ENCODE measurements at places on chromosomes 6 and 20.
A peak's percentile ranks its signal among the peaks of the same experiment; 100 is the strongest.

- peak; percentile 35 for DNase-seq
These were observed 95.5 kb downstream of the PPP1R14C start for GRCh38 chr6:150238336-150238741.

GRCh38 chr20:4937407-4938319 lies 63.6 kb downstream of the SLC23A2 start:
- no peak for DNase-seq

DNA sequence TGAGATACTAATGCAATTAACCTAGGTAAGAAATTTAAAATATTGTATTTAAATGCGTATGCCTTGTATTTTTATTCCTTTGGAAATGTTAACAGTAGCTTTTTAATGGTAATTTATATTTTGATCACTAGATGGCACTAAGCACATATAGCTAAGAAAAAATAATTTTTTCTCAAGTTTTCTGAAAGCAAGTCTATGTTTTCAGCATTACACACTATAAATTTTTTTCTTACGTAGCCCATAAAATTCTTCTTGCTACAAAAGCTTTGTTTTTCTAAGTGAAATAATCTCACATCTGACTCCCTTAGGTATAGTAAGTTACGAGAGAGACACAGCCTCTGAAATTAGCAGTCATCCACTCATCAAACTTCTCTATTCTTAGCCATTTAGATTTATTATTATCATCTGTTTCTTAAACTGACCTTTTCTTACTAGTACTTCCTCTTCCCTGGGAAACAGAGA lies 35.7 kb downstream of the TSPYL4 start:
- no peak for DNase-seq

GRCh38 chr6:105121981-105122380 lies 57.8 kb downstream of the POPDC3 start:
- DNase-seq, result no peak

DNA sequence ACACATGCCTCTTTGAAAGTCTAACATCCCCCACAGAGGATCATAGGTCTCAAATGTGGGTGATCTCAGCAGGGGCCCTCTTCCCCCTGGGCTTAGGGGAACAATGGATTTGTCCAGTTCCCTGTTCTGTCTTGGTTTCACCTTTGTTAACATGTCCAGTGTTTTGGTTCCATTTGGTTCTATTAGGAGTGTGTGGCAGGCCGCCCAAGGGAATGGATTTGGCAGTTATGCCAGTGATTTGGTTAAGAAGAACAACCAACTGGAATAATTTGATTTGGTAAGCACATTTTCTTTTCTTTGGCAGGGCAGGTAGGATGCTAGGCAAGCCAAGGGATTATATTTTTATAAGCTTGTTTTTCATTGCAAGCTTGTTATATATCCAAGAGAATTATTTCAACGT lies 28.5 kb upstream of the ENPP1 start:
- no peak for DNase-seq

DNA sequence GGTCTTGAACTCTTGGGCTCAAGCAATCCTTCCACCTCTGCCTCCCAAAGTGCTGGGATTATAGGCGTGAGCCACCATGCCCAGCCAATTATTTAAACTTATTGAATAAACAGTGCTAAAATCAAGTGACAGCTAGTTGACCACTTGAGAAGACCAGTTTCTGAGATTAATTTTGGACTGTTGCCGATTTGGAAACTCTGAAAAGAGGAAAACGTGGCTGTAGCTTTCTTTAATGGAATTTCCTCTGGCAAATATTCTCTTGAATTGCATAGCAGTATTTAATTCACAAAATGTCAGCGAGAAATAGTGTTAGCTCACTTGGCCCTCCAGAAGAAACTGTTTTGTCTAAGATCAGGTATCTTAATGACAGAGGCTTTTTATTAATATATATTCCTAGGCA lies 754.5 kb downstream of the HDGFL1 start:
- no peak for DNase-seq

DNA sequence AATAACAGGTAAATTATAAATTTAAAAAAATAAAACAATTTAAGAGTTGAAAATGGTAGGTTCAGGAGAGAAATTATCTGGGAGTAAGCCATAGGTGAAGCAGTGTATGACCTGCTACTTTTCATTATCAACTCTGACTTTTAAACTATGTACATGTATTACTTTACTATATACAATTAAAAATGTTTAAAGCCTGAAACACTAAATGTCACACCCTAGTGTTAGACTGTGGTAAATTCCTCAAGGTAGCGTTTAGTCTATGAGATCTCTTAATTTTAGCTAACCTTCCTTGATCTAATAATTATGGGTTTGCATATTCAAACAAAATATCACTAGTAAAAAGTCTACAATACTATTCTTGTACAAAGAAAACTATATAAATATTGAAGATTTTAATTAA lies 22.3 kb upstream of the TBC1D32 start:
- no peak for DNase-seq

- no peak for DNase-seq
These were observed 135.0 kb upstream of the SLC35B3 start for GRCh38 chr6:8570256-8570920.

- DNase-seq, result no peak
These were observed 164.7 kb upstream of the RIMS1 start for GRCh38 chr6:71721642-71722041.

- DNase-seq, result no peak
These were observed 6.4 kb downstream of the CD2AP start for GRCh38 chr6:47483853-47484546.

- no peak for DNase-seq
These were observed 25.2 kb downstream of the MAP7 start for GRCh38 chr6:136524936-136525413.

DNA sequence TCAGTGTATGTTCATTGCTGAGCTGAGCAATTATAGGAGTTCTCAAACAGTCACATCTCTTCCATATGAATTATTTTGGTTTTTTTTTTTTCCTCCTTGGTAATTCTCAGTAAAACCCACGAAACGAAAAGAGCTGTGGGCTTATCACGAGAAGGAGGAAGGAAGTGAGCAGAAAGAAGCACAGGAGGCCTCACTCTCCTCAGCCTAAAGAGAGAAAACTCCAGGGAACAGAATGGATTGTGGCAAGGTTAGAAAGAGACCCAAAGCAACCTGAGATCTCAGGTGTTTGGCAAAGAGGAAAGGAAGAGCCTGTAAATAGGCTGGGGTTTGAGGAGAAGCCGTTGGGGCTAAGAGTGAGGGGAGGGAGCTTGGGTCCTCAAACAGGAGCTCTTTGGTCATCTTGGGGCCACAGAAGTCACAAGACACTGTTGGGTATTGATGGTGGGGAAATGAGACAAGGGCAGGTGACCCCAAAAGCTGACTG lies 67.8 kb upstream of the CITED2 start:
- no peak for DNase-seq

DNA sequence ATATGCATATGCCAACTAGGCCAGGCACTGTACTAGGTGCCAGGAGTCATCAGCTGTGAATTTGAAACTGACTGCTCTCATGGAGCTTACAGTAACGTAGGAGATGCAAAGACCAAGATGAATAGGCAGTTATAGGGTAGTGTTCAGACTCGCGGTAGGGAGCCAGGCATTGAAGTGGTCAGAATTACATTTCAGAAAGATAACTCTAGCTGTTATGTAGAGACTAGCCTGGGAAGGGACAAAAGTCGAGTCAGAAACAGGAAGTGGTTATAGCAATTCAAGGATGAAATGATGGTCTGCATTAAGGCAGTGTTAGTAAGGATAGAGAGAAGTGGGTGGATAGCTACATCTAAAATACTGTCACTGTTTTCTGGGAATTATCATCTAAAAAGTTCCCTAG lies 56.6 kb downstream of the PCMT1 start:
- DNase-seq, result no peak

GRCh38 chr6:89073840-89074239 lies 6.7 kb upstream of the PNRC1 start:
- DNase-seq, result no peak

DNA sequence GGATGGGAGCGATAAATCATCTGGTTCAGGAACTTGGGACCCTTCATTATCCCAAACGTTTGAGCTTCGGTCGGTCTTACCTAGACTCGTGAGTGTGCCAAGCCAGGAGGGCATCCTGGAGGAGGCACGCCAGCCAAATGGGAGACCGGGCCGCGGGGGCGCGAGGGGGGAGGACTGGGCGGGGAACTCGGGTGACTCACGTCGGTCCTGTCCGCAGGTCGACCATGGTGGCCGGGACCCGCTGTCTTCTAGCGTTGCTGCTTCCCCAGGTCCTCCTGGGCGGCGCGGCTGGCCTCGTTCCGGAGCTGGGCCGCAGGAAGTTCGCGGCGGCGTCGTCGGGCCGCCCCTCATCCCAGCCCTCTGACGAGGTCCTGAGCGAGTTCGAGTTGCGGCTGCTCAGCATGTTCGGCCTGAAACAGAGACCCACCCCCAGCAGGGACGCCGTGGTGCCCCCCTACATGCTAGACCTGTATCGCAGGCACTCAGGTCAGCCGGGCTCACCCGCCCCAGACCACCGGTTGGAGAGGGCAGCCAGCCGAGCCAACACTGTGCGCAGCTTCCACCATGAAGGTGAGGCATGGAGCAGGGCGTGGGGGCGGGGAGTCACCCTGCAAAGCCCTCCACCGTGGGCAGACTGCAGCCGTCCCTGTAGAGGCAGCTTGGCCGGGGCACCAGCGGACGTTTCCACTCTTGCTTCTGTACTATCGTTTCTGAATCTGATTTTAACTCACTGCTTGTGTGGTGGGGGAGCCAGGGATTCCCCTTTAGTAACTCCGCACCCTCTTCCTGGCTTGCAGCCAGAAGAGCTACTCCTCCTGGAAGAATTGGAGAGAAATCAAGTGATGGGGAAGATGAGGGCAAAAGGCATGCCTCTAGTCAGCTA lies 2.7 kb downstream of the BMP2 start:
- no peak for DNase-seq

GRCh38 chr6:84836366-84836765 lies 72.0 kb upstream of the TBX18 start:
- no peak for DNase-seq

DNA sequence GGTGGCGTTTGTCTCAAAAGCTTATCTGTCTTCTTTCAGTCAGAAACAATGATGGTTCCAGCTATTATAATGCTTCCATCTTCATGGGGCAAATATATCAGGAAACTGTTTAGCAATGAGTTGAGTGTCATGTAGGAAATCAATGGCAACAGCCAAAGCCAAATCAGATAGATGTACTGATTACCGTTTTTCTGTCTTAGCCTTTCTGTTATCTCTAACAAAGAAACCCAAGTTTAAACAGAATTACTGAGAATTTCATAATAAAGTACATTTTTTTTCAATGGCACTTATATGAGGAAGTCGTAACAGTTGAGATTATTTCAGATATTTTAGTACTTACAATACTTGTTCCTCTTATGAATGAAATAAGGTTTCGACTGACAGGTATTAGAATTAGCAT lies 1.2 kb downstream of the NOX3 start:
- no peak for DNase-seq

- DNase-seq, result no peak
These were observed 106.2 kb downstream of the DTD1 start for GRCh38 chr20:18694071-18694470.

GRCh38 chr6:90403489-90404381 lies 107.1 kb upstream of the BACH2 start:
- no peak for DNase-seq

DNA sequence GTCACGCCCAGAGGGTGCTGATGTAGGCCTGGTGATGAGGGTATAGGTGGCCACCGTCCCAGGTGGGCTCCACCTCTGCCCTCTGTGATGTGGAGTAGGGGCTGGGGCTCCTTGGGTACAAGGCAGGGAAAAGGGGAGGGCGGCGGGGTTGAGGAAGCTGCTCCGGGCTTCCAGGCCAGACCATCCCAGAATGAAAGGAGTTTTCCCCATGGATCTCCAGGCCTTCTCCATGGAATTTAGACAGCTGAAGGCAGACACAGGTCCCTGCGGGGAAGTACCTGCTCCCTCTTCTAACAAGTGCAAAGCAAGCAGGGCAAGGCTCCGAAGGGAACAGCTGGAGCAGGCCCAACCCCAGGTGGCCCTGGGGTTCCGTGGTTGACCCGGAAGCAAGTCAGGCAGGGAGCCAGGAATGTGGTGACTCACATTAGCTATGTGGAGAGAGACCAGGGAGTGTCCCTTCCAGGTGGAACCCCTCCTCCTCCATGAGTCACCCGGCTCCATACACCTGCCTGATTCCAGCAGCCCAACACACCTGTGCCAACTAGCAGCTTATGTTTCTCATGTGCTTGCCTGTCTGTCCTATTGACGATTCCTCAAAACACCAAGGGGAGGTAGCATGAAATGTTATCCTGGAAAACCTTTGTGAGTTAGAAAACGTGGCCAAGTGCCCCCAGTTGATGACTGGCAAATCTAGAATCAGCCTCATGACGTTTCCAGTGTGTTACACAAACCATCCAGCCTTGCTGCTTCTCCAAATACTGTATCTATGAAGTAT lies 59.7 kb upstream of the SNX9 start:
- DNase-seq, result peak; percentile 99

DNA sequence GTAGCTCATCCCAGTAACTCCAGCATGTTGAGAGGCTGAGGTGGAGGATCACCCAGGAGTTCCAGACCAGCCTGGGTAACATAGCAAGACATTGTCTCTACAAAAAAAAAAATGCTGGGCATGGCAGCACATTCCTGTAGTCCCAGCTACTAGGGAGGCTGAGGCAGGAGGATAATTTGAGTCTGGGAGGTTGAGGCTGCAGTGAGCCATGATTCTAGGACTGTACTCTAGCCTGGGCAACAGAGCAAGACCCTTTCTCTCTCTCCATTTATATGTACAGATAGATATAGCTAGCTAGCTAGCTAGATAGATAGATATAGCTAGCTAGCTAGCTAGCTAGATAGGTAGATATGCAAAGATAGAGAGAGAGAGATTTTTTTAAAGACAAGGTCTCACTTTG lies 20.4 kb downstream of the ILRUN start:
- no peak for DNase-seq

DNA sequence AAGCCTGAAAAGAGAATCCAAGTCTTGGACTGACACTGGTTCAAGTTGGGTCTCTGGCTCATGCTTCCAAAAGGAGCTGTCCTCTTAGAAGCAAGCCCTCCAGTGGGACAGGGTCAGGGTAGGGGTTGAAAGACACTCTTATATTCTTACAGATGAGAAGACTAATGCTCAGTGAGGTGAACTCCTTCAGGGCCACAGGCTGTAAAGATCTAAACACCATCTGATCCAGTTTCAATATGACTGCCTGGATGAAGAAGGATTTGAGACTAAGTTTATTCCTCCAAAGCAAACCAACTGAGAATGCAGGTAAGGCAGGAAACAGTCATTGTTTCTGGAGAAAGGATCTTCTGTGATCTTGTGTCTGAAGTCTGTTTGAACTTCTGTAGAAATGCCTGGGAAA lies 99.0 kb upstream of the TAB2 start:
- no peak for DNase-seq

Data from breast epithelium (tissue), 4 donors.